ENCODE measurements at places on chromosomes 6 and 20.

DNA sequence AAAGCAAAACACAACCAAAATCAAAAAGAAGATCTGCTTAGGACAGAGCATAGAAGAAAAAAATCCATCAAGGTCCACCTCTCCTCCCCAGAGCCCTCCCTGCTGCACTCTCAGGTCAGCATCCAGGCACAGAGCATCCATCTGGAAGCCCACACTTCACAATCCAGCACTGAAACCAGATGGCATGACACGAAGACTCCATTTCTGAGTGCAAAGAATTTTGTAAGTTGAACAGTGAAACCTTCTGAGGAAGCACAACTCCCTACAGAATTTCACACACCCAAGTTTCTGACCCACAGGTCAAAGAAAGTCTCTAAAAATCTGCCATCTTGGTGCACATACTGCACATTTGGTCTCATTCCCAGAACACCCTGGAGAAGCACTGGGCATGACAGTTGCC is 128.8 kb upstream of the STXBP5 start:
- no peak for DNase-seq

- no peak for DNase-seq
Observed at GRCh38 chr20:8082989-8083388, 49.1 kb upstream of the PLCB1 start.

DNA sequence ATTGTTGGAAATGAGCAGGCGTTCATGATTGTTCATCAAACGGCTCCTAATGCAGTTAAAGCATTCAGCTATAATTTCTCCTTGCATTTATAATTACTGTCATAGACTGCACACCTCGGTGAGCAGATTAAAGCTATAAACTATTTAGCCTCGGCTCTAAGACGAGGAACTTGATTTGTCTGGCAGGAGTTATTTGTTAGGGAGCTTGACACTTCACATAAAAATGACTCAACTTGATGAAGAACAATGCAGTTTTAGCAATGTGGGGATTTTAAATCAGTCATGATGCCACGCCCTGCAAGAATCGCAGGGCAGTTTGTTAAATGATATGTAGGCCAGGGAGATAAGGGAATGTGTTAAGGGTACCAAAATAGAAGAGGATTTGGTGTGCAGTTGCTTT is 290.2 kb downstream of the TSHZ2 start:
- no peak for DNase-seq

DNA sequence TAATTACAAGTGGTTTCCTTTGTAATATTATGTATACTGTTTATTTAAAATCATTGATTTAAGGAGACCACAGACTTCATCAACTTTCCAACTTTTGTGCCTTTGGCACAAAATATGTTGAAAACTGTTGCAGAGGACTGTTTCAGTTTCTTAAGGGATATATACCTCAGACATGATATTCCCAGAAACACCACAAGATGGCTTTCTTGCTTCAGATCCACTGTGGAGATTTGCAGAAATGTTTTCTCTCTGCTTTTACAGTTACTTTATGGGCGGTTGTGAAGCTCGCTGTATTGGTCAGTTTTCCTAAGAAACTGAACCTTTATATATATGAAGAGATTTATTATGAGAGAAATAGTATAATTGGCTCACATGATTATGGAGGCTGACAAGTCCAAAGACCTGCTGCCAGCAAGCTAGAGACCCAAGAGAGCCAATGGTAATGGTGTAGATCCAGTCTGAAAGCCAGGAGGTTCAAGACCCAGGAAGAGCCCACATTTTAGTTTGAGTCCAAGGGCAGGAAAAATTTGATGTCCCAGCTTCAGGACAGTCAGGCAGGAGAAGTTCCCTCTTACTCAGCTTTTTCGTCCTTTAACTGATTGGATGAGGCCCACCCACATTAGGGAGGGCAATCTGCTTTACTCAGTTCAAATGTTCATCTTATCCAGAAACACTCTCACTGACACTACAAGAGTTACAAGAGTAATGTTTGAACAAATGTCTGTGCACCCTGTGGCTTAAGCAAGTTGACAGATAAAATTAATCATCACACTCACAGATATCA is 12.8 kb downstream of the ME1 start:
- peak; percentile 66 for DNase-seq

- no peak for DNase-seq
Observed at GRCh38 chr6:150420926-150421325, 52.1 kb downstream of the IYD start.

DNA sequence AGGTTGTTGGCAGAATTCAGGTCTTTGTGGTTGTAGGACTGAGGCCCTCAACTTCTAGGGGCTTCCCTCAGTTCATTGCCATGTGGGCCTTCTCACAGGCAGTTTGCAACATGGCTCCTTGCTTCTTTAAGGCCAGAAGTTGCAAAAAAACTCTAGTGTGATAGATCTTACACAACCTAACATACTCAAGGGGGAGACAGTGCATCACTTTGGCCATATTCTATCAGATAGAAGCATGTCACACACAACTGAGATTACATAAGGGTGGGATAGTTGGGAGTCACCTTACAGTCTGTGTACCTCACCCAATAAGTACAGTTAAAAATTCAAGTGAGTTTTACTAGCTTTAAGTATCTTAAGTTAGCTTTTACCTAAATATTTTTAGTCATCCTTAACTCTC is 1.6 kb downstream of the SIRPD start:
- no peak for DNase-seq

DNA sequence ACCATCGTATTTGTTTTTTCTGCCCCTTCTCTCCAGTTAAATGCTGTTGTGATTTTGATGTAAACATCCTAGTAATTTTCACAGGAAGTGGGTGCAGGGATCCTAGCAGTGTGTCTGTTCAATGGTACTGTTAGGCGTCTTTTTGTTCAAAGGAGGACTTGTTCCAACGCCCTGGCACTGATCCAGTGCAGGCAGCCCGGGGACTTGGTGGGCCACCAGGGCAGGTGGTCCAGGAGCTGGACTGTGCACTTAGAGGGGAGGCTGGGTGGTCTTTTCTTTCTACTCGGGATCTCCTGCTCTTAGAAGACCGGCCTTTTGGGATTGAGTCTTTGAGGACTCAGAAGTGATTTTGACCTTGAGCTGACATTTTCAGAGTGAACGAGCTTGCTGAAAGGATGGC is 41.1 kb upstream of the NKX2-2 start:
- DNase-seq = peak; percentile 13

GRCh38 chr6:92043777-92044176 is 1375.6 kb downstream of the EPHA7 start:
- DNase-seq = no peak

DNA sequence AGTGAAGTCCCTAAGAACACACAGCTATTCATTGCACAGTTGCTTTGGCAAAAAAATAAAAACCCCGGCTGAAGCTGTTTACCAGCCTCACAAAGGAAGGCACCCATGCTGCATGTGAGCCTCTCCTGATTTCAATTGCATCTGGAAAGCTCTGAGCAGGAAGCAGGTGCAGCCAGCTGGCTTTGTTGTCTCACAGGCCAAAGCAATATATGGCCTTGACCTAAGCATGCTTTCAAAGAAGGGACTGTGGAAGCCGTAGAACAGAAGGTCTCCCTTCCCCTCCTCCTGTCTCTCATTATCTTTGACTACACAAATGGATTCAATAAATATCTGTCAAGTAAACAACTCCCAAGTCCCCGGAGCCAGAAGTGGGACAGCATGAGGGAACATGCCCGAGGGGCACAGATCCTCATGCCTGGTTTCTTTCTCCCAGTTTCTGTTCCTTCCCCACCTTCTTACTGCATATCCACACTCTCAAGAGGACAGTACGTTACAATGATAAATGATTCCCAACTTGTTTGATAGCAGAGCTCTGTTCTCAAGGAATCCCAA is 57.2 kb upstream of the PCSK2 start:
- no peak for DNase-seq

- DNase-seq = no peak
Observed at GRCh38 chr6:56040889-56041301, 165.5 kb upstream of the BMP5 start.

DNA sequence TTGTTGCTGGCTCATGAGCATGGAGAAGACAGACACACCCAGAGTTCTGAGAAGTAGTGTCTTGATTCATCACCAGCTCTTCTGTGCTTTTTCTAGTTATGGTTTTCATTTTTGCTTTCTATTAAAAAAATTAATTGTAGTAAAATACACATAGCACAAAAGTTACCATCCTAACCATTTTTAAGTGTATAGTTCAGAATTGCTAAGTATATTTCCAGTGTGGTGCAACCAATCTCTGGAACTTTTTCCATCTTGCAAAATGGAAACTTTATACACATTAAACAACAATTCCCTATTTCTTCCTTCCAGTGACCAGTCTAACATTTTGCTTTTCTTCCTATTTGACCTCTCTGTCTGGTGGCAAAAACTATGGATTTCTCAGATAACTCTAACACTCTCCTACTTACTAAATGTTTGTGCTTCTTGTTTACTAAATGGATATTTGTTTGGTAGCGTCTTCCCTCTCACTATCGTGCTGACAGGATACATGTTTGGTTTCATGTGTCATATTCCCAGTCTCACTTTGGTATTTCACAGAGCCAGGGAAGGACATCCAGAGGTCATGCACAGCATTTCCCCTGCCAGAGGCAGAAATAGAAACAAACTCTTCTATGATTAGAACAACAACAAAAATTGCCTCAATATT is 40.6 kb downstream of the TXLNB start:
- DNase-seq = no peak

- DNase-seq = no peak
Observed at GRCh38 chr6:148140772-148141557, 201.7 kb upstream of the SASH1 start.

- DNase-seq = no peak
Observed at GRCh38 chr20:4134861-4135379, 119.6 kb upstream of the RNF24 start.

DNA sequence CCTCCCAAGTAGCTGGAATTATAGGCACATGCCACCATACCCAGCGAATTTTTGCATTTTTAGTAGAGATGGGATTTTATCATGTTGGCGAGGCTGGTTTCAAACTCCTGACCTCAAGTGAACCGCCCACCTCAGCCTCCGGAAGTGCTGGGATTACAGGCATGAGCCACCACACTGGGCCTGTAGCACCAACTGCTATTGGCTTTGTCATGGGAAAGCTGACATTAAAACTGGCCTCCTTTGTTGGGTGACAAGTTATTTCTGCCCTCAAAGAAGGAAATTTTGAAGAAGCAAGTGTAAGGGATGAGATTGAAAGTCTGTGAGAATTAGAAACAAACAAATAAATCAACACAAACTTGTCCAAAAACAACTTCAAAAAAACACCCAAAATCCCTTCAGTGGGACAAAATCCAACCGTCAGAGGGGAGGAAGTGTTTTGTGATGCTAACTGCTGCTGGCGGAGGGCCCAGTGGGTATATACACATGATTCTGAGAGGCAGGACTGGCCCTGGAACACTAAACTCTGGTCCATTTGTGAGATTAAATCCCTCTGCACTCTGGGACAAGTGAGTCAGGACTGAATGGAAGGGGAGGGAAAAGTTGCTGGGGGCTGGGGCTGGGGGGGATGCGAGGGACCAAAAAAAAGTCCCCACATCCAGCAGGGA is 87.5 kb upstream of the NAA20 start:
- no peak for DNase-seq

DNA sequence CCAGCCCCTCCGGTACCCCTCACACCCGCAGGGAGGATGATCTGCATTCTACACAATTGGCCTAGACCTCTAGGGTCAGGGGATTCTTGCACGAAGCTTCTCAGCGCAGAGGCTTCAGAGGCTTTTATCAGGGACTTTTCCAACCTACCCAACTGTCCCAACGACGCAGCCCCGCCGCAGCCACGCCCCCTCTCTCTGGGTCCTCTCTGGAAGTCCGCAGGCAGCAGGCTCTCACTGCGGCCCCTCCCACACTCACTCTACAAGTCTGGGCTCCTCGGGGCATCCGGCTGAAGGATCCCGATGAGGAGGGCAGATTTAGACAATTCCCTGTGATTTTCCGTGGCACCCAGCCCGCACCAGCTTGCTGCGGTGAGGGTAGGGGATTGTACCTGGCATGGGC is 227.7 kb upstream of the RNF24 start:
- peak; percentile 15 for DNase-seq

GRCh38 chr6:51467231-51467952 is 620.0 kb downstream of the PKHD1 start:
- peak; percentile 51 for DNase-seq

GRCh38 chr20:4684837-4685413 is 36.8 kb upstream of the PRND start:
- no peak for DNase-seq

GRCh38 chr6:140353536-140353935 is 979.1 kb upstream of the CITED2 start:
- DNase-seq = no peak

DNA sequence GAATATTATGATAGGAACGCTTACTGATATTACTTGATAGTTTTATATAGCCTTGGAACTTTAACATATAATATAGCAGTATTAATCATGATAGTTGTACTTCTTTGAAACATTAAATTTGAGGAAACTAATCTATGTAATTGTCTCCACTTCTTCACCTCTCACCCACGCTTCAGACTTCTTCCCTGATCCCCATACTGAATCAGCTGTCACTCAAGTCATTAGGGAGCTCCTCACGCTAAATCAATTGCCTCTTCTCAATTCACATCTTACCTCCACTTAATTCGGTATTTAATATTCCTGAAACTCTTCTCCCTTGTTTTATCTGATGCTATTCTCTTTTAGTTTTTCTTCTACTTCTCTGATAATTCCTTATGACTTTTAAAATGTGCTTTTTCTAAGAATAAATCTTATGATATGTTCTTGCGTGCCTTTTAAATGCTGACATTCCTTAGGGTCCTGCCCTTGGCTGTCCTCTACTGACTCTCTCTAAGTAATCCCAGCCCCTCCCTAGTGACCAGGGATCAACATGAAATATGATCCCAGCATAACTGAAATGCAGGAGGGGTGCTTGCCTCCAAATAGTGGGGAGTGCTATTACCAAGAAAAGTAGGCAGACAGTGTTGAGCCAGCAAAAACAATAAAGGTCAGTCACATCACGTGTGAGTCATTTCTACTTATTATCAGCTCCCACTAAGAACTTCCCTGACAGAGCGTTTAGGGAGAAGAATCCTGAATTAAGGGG is 9.9 kb downstream of the ANKRD66 start:
- DNase-seq = peak; percentile 6

GRCh38 chr6:168284187-168284586 is 35.4 kb downstream of the DACT2 start:
- DNase-seq = no peak

DNA sequence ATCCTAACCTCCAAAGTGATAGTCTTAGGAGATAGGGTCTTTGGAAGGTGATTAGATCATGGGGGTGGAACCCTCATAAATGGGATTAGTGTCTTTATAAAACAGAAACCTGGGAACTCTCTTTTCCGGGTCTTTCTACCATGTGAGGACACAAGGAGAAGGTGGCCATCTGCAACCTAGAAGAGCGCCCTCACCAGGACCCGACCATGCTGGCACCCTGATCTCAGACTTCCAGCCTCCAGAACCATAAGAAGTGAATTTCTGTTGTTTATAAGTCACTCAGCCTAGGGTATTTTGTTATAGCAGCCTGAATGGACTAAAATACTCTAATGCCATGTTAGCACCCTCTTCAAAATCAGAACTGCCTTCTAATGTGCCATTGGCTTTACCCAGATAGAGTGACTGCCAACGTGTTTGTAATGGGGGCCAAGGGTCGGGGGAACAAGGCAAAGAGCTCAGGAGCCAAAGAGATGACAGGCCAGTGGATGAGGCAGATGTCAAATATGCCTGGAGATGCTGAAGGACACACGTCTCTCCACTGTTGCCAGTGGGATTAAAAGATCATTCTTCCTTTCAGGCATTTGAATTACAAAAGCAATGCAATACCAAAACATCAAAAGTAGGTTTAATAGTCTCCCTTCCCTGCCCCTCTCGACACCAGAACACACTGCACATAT is 21.0 kb downstream of the TUBB2B start:
- no peak for DNase-seq

GRCh38 chr6:115287467-115287866 is 773.2 kb downstream of the FRK start:
- no peak for DNase-seq
